ENCODE measurements at places on chromosomes 7 and 10.

- no peak for DNase-seq
Observed at GRCh38 chr7:150784954-150785353, 15.2 kb downstream of the TMEM176B start.

GRCh38 chr10:81303656-81304055 is 571.3 kb upstream of the NRG3 start:
- no peak for DNase-seq

GRCh38 chr10:13056456-13057077 is 43.4 kb upstream of the OPTN start:
- DNase-seq: no peak

- no peak for DNase-seq
Observed at GRCh38 chr7:109745677-109746410, 1176.2 kb downstream of the DNAJB9 start.
